Left kidney (tissue), 8 donors: ENCODE measurements at places on chromosomes 4 and X.
A peak's percentile ranks its signal among the peaks of the same experiment; 100 is the strongest.

GRCh38 chr4:53599632-53600031, 8.3 kb upstream of the LNX1 start:
- no peak for DNase-seq

- DNase-seq = peak; percentile 65
Observed at GRCh38 chrX:134460005-134460861, at the start of gene HPRT1. HPRT1 (plus strand) TSS chrX:134460165; CDS start chrX:134460312, 147 bp downstream.

DNA sequence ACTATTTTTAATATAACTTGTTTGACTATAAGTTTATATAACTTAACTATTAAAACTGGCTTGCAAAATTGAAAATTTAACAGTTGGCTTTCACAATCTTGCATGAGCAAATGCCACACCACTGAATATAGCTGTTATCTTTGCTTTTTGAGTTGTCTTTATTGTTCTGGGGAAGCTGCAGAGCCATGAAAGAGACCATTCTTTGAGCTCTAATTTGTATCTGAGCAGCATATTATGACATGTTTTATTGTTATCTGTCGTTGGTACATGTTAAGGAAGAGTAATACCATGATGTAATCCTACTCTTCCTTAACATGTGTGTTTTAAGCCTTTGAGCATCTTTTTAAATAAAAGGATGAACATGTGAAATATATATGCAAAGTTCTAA, 97.1 kb upstream of the ANK2 start:
- no peak for DNase-seq

DNA sequence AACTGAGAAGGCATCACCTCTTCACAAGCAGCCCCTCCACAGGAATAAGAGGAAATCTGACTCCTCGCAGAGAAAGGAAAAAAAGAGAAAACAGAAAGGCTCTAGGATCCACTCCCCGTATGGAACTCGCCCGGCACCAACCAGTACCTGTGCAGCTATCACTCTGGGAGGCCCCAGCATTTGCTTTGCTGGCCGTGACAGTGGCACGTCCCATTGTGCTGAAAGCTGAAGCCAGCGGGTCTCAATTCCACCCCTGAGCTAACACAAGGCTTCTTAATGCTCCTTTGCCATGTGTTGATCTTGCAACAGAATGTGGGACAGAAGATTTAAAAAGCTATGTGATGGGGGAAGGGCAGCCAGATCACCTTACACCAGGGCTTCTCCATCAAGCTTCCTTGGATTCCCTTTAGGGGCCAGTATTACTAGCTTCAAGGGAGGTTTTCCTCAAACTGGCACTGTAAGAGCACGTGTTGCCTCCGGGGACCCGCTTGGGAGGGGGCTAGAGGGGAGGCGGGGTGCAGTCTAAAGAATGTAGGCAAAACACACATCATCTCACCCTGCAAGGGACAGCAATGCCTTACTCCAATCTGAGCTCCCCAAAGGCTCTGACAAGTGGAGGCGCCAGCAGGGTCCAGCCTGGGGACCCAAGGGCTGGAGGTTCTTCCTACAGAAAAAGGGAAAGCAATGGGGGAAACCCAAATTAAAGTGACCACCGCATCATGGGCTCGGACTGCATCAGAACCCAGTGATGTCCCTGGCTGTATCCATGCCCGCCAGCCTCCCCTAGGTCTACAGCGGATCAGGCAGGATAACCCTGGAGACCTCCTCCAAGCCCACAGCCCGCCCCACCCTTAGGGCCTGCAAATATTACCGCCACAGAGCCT, 1.2 kb downstream of the USP46 start:
- DNase-seq = peak; percentile 84

- DNase-seq = no peak
Observed at GRCh38 chr4:99715286-99715685, 57.7 kb upstream of the C4orf54 start.
